Activated gamma-delta T cell treated with Interleukin-2 at 50 U/mL for 16 hours (primary cell): ENCODE measurements at places on chromosomes 6 and 20.

- DNase-seq = no peak
Observed at GRCh38 chr6:3312604-3313231, 54.0 kb downstream of the PSMG4 start.

GRCh38 chr6:14706378-14706929 lies 539.4 kb upstream of the JARID2 start:
- DNase-seq = no peak

DNA sequence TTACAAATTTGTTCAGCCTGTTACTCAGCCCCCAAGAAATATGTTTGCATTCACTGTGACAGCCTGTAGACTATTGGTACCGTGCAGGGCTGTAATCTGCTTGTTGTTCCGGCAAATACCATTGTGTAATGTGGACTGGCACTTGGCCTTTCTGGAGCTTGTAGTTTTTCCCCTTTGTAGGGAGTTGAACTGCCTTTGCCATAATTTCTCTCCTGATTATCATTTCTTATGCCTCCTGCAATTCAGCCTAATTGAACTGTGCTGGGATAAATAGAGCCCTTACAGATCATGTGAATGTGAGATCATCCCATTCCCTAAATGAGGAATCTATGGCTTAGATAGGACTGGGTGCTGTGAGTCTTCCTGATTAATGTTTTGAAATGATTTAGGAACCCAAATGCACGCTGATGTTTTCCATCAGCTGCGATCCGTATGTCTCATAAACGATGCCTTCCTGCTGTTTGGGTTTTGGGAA lies 185.1 kb downstream of the JARID2 start:
- no peak for DNase-seq

DNA sequence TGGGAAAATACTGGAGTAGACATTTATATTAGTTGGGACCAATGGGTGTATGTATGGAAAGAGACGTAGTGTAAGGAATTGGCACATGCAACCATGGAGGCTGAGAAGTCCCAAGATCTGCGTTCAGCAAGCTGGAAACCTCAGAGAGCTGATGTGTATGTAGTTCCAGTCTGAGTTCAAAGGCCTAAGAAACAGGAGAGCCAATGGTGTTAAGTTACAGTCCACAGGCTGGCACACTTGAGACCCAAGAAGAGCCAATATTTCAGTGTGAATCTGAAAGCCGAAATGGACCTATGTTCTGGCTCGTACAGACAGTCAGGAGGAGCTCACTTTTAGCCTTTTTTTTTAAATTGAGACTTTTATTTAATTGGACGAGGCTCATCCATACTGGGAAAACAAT lies 244.2 kb downstream of the CDKAL1 start:
- no peak for DNase-seq

DNA sequence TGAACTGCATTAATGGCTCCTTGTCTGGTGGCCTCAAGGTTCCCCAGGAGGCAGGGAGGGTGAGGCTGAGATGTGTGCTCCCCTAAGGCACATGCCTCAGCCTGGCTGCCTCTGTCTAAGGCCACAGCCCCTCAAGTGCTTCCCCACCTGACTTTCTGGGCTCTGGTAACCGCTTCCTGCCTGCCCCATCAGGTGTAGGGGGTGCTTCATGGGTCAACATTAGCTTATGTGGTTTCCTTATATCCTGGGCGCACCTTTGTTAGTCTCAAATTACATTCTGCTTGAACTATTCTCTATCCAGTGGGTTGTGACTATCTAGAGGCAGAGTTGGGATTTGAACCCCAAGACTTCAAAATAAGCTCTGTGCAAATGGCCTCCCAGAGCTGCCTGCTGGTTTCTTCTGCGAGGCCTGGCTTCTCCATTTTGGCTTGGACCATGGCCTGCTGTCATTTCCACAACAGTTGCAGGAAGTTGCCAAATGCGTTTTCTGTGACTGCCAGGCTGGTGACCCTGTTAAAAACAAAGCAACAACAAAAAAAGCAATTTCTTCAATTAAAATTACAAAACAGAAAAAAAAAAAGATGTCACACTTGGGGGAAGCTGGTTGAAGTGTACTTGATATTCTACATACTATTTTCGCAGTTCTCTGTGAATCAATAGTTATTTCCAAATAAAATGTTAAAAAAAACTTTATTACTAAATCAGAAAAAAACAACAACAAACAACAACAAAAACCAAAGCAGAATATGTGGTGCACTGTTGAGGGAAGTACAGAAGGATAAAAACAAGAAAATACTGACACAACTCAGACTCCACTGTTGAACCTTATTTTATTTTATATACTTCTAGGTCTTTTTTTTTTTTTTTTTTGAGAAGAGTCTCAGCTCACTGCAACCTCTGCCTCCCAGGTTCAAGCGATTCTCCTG lies 20.0 kb upstream of the ZNFX1 start:
- DNase-seq = peak; percentile 48

- no peak for DNase-seq
Observed at GRCh38 chr6:14693301-14694192, 552.3 kb upstream of the JARID2 start.

DNA sequence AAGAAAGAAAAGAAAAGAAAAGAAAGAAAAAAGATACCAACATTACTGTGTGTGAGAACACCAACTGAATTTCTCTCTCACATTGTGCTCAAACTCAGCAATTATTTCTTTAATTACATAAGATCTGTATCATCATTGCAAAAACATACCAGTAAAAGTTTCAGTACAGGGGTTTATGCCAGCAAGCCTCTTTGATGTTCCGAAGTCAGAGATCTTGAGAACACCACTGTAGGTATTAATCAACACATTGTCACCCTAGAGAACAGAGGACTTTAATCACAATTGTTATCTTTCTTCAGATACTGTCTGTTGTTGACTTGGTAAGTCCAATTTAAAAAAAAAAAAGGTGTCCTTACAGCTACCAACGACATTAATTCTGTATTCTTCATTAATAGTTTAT lies 60.9 kb upstream of the MAP7 start:
- DNase-seq = no peak

- peak; percentile 41 for DNase-seq
Observed at GRCh38 chr20:63101781-63102720, 95.3 kb upstream of the BHLHE23 start.

GRCh38 chr6:30816791-30817739 lies 67.3 kb upstream of the DDR1 start:
- DNase-seq = no peak

- peak; percentile 71 for DNase-seq
Observed at GRCh38 chr6:35522660-35523658, 10.3 kb upstream of the TULP1 start.

- no peak for DNase-seq
Observed at GRCh38 chr20:14780508-14780907, 443.1 kb upstream of the FLRT3 start.

DNA sequence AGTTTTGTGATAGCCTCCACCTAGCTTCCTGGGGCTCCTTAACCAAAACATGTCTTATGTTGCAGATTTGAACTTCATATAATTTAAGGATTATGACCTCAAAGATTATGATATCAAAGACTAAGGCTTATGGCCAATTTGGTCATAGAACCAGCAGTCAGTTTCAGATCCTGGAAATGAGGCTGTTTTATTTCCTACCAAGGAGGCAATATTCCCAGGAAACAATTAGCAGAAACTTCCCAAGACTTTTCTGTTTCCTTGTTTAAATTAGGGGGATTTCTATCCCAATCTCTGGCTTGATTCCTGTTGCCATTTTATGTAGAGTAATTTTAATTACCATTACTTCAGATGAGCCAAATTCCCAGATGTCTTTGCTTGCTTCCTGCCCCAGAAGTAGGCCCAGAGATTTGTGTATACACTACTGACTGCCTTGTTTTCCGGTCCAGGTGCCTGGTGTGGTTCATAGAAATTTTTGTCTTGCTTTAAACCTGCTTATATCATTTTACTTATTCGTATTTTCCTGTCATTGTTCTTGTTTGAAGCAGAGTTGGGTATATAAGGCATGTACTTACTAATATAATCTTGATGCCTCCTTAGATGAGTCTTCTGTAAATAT lies 119.2 kb upstream of the TMEM170B start:
- no peak for DNase-seq

- no peak for DNase-seq
Observed at GRCh38 chr6:159535656-159536350, 157.2 kb downstream of the SOD2 start.

DNA sequence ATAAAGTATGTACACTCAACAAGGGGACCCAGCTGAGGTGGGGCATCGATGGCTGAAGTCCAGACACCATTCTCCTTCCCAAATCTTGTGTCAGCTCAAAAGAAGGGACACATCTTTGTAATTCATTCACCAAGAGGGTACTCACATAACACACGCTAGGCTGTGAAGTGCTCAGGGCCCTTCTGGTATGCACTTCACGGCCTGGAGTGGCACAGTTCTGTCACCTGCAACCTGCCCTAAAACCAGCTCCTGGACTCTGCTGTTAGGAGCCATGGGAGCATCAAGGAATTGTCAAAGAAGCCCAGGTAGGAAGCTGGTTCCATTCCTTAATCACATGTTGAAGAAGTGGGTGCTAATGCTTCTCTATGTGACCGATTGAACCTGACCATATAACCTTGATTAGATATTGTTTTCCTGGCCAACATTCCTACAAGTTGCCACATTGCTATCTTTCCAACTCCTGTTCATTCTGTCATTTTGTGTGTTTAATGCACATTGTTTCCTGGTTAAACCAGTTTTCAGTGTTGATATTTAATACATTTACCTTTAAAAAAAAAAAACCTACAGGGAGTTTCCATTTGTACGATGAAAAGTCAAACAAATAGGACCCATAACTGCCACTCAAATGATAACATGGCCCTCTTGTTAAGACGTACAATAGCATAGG lies 127.3 kb downstream of the TNFRSF21 start:
- no peak for DNase-seq

- DNase-seq = no peak
Observed at GRCh38 chr6:129859524-129859923, 1.6 kb downstream of the TMEM244 start.

DNA sequence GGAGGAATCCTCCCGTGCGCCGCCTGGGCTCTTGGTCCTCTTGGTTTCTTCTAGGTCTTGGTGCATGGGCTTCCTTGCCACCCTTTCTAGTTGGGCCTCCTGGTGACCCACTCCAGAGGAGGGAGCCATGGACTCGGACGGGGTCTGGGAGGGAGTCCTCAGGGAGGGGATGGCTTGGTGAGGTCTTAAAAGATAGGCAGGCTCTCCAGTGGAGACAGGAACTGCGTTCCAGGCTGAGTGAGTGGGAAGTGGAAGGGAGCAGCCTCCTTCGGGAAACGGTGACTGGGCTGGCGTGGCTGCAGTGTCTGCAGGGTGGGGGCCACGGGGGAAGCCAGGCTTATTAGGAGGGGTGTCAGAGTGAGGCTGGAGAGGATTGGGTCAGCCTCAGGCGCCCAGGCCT lies 152.8 kb downstream of the GRM4 start:
- no peak for DNase-seq

- no peak for DNase-seq
Observed at GRCh38 chr20:3576363-3576762, 86.8 kb downstream of the GFRA4 start.

- DNase-seq = no peak
Observed at GRCh38 chr6:107030151-107030550, 2.2 kb downstream of the MTRES1 start.

DNA sequence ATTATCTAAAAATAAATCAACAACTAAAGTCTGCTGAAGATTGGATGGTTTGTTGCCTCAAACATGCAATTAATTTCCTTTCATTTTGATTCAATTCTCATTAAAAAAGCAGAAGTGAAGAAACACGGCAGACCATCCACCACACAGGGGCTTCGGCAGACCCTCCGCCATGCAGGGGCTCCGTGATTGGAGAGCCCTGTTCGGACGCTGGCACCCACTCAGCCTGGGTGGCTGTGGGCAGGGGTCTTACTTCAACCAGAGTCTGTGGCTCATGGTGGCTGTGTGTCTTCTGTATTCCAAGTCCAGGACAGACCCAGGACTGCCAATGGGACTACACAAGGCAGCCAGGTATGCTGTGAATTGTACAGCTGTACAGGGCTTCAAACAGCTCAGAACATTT lies 86.9 kb upstream of the FRMD1 start:
- DNase-seq = no peak

DNA sequence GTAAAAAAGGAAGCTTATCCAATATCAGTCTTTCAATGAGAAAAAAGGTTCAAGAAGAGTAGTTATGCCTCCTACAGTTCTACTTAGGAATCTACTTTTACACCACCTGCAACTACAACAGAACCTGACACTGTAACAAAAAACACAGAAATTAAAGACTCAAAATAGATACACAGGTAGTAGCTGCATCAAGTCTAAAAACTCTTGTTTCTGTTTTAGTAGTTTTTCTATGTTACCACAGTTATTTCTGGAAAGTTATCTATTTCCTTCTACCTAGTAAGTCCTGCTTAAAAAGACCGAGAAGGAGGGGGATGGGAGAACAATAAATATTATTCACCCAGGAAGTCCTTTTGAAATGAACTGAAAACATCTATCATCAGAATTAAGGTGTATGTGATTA lies 52.5 kb downstream of the ATG5 start:
- DNase-seq = no peak
